Smooth muscle cell of the brain vasculature (primary cell): ENCODE measurements at places on chromosomes 4 and X.

- no peak for DNase-seq
Measured at GRCh38 chr4:186920992-186921391, 197.3 kb upstream of the FAT1 start.

DNA sequence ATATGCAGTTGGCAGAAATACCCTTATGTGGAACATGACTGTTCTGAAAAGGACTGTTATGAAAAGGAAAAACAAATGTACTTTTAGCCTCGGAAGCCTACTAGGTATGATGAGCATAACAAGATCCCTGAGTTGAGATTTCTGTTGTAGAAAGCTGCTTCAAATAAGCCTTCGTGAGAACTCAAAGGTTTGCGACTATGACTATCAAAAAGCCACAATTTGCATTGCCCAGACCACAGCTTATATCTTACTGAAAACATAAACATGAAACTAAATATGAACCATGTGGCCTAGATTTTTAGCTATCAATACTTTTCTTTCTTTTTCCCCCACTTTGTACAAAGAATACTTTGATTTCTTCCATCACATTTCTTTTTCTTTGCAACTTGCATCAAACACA lies 398.2 kb upstream of the LCORL start:
- DNase-seq = no peak

- DNase-seq = no peak
Measured at GRCh38 chr4:8582941-8583654, 2.9 kb downstream of the GPR78 start.

DNA sequence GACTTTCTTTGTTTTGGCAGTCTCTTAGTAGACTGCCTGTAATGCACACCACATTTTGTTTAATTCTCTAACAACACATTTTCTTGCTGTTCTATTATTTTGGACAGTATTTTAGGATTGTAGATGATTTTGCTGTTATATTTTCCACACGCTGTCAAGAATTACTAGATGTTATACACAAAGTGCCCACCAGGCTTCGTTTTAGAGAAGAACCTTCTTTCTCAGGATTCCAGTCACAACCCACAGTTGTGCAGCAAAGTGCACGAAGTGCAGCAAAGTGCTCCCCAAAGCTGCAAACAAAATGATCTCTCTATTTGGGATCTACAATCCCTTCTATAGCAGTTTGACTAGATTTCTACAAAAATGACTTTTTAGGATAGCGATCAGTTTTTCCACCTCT lies 2.4 kb downstream of the ZNF141 start:
- DNase-seq = no peak

DNA sequence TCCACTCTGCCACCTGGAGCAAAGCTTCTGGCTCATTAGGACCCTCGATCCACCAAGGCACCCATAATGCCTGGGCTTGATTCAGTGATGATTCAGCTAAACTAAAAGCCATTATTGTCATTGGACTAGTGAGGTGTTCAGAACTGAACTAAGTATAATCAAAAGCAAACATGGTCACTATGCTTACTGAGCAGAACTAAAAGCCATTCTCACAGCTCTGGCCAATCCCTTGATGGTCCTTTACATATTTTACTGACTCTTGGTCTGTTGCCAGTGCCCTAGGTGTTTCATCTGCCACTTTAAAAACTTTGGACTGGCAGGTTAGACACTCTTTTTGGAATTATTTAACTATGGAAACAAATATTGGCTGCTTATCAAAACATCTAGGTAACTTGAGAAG lies 703.5 kb downstream of the FAT4 start:
- no peak for DNase-seq

DNA sequence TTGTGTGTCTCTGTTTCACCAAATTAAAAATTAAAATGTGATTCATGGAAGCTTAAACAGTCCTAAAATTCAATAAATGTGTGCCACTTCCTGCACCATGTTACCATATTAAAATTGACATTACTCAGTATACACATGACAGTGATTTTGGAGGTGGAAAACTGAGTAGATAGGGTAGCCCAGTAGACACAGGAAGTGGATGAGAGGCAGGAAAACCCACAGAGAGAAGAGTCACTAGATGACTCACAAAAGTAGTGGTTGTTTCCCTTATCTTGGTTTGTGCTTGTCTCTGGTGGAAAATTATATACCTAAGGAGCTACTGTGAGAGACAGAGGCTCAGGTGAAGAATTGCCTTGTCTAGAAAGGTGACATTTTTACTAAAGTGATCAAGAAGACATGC lies 375.8 kb upstream of the CXorf51B start:
- DNase-seq = no peak
